ENCODE measurements at places on chromosomes 16 and 17.

GRCh38 chr16:60945225-60945624 is 1091.0 kb downstream of the CDH8 start:
- DNase-seq, result no peak

- no peak for DNase-seq
These were observed 213.2 kb upstream of the RPL38 start for GRCh38 chr17:73990290-73990689.

DNA sequence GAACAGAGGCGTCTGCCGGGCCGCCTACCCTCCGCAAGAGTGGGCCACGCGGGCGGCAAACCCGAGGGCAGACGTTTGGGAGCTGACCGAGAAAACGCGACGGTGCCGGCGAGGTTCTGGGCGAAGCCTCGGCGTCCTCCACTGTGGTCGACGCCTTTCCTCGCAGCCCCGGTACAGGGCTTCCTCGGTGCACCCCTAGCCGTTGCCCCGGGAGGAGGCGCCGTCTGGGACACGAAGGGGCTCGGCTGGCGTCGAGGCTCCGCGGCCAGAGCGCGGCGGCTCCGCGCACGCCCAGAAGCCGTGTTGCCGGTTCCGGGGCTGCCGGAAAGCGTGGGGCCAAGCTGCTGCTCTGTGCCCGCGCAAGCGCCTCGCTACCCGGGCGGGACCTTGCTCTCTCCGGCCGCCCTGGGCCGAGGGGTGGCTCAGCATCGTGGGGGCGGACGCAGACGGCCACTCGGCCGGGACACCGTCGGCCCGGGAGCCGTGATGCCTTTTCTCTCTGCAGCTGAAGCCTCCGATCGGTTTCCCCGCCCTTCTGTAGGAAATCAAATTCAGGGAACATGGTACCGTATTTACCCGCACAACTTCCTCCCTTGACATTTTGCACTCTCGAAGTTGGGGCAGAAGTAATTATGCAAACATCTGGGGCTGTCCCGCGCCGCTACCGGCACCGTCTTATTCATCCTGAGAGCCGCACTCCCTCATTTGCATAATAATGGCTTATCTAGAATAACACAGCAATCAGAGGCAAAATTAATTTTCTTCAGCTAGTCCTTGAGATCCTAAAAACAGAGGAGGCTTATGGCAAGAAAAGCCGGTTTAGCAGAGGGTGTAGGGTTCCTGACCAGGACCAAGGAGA is 7.3 kb upstream of the CBX8 start:
- DNase-seq, result peak; percentile 50

DNA sequence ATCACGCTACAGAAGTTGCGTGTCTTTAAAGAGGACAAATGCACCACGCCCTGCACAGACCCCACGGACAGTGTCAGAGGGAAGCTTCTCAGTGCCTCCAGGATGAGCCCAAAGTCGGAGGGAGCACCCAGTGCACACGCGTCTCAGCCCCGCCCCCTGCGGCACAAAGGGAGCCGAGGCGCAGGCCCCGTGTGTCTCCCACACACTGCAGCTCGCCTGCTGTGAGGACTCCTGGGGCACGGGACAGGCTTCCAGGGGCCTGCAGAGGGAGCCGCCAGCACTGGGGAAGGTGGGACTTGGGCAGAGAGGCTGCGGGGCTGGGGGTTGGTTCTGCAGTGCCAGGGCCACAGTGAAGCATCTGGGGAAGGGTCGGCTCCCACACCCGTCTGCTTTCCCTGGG is 77.4 kb downstream of the LMF1 start:
- no peak for DNase-seq

DNA sequence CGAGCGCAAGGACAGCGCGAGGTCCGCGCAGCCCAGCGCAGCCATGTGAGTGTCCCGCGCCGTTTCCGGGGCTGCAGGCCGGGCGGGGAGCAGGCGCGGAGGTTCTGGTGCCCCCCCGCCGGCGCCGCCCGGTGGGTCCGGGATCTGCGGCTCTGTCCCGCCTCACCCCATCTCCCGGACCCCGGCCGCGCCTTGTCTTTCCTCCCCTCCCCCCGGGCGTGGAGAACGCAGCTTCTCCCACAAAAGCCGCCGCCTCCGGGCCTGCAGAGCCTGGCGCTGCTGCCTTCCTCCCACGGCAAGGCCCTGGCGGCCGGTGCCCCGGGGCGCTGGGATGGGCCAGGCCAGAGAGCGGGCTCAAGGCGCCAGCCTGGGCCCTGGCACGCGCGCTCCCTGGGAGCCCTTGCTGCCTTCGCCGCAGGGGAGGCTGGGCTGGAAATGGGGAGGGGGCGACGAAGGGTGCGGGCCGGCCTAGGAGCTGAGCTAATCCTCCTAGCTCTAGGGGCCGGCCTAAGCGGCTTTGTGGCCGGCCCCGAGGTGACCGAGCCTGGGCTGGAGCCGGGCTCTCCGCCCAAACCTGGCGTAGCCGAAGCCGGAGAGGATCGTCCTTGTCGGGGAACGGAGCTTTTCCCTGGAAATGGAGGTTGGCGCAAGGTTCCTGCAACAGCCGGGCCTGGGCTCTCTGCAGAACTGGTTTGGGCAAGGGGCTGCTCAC is 397 bp downstream of the RIPOR1 start:
- no peak for DNase-seq

DNA sequence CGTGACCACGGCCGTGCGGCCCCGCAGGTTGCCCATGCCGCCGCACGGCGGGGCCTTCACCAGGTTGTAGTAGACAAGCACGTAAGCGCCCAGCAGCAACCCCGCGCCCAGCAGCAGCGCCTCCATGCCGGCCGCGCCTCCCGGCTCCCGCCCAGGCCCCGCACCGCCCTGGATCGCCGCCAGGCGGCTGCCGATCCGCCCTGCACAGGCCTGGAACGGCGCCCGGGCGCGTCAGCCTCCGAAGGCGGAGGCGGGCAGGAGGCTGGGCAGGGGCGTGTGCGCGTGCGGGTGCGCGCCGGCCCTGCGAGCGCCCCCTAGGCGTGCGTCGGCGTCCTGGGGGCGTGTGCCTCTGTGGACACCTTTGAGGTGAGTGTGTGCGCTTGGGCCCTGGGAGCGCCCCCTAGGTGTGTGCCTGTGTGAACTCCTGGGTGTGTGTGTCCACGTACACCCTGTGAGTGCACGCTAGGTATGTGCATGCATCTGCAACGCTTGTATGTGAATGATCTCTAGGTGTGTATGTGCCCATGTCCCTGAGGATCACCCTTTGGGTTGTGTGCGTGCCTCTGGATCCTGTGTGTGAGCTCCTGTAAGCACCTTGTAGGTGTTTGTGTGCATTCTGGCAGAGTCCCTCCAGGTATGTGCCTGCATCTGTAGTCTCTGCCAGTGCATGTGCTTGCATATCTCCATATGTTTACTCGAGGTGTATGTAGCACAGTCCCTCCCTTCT is at the start of gene DHRS13:
DHRS13 (minus strand) TSS at position 261 of the 727 bp plus-strand sequence; CDS start at position 126, 135 bp downstream.
- DNase-seq, result peak; percentile 88

GRCh38 chr17:48954300-48954755 is 9.7 kb upstream of the SNF8 start:
- no peak for DNase-seq

DNA sequence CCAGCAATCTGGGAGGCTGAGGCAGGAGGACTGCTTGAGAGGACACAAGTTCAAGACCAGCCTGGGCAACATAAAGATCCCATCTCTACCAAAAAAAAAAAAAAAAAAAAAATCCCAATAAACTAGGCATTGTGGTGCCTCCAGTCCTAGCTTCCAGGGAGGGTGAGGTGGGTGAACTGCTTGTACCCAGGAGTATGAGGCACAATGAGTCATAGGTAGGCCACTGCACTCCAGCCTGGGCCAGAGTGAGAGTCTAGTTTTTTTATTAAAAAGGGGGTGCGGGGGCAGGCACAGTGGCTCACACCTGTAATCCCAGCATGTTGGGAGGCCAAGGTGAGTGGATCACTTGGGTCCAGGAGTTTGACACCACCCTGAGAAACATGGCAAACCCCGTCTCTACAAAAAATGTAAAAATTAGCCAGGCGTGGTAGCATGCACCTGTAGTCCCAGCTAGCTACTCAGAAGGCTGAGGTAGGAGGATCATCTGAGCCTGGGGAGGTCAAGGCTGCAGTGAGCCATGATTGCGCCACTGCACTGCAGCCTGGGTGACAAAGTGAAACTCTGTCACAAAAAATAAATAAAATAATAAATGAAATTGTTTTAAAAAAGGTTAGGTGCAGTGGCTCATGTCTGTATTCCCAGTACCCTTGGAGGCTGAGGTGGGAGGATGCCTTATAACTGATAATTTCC is 7.8 kb upstream of the CHST6 start:
- no peak for DNase-seq

GRCh38 chr16:85833219-85833920 is 33.9 kb downstream of the COX4I1 start:
- no peak for DNase-seq

- no peak for DNase-seq
These were observed 1.9 kb downstream of the PRSS54 start for GRCh38 chr16:58292886-58293285.

DNA sequence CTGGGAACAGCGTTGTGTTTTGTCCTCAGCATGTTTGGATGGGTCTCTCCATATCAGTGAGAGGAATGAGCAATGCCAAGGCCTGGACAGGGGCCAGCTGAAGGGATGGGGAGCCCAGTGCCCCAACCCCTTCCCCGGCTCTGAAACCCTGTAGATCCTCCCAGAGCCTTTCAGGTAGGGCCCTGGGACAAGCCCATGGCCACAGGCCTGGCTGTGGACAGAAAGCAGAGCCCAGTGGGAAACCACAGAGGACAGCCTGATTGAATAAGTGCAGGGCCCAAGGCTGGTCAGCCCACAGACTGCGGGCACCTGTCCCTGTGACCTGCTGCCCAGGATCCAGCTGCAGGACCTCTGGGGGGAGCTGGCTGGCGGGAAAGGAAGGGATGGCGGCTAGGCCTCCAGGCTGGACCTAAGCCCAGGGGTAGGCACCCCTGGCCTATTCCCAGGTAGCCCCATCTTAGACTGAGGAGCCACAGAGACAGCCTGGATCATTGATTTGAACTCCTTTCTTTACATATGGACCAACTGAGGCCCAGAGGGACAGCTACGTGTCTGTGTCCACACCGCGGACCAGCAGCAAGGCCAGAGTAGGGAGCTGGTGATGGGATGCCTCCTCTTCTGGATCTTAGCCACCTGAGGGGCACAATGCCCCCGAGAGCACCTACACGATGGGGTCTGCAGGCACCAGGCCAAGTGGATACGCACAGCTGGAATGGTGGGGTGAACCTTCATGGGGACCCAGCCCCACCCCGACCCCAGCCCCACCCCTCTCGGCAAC is 1.3 kb downstream of the CCDC102A start:
- DNase-seq, result no peak
